Ureter (tissue), 1 donor: ENCODE measurements at places on chromosomes 2 and 18.

GRCh38 chr2:65075176-65075575, 19.0 kb downstream of the CEP68 start:
- DNase-seq: no peak

GRCh38 chr2:47708801-47709499, 74.0 kb upstream of the MSH6 start:
- DNase-seq: no peak

DNA sequence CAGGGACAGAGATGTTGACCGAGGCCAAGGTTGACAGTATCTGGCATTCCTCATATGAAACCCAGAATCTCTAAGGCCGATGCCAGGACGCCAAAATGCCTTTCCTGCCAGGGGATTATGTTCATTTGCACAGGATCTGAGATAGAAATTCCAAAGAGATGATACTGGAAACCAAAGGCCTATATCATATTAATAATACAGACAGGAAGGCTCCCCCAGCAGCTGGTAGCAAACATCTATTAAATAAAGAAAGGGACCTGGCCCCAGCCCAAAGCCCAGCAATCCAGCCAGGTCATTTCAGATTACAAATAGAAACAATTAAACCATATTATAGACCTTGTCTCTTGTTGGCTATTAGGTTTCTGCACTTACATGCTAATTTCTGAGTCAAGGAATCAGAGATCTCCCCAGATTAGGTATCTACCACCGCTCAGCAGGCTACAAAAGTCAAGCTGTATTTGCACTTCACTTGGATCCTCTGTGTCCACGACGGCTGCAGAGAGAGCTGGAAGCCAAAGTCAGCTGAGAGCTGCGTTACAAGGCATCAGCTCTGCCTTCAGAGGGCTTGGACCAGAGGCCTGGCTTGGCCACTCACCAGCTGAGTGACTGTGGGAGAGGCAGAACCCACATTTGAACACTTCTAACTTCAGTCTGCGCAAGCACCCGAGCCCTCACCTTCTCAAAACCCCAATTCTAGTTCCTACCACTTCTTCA, 269.3 kb upstream of the SIX2 start:
- DNase-seq: no peak

DNA sequence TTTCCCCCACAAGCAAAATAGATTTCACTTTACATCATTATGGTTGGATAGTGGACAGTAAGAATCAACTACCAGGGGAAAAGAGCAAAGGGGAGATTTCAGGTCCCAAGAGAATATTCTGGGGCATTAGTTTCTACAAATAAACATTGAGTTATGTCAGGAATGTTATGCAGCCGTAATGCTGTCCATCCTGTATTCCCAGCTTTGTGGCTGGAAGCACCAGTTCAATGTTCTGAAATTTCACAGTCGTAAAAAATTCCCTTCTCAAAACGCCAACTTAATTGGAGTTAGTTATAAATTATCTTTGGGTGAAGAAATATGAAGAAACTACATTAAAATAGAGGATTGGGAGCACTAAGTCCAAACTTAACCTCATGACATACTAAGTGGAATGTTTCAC, 141.5 kb upstream of the FIGN start:
- no peak for DNase-seq

GRCh38 chr18:74784752-74785151, 187.1 kb downstream of the ZNF407 start:
- DNase-seq: no peak

GRCh38 chr2:72916743-72917137, 579 bp upstream of the EMX1 start:
- no peak for DNase-seq

DNA sequence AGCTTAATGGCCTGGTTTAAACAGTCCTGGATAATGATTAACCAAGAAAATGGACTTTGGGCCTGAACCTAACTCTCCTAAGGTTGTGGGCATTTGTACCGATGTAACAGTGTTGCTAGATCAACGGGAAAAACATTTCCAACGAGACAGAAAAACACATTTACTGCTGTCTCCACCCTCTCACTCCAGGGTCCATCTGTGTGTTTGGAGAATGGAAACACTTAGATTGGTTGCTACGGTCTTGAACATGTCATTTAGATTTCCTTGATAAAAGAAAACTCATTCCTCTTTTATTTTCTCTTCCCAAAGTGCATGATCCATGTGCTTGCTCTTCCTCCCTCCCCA, 88.0 kb downstream of the SOCS6 start:
- DNase-seq: no peak

GRCh38 chr18:10410472-10411308, 43.7 kb upstream of the APCDD1 start:
- no peak for DNase-seq

DNA sequence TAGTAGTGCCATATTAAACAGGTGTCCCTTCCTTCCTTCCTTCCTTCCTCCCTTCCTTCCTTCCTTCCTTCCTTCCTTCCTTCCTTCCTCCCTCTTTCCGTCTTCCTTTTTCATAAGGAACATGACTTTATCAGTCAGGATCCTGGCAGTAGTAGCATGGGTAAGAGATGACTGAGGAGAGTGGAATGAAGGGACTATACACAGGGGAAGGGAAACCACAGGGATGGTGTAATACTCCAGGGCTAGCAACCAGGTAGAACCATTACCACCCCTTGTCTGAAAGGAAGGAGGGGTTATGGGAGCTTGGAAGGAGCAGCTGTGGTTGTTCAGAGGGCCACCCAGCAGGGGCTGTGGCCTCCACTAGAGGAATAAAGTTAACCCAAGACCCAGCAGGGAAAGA, 23.2 kb upstream of the KDM3A start:
- no peak for DNase-seq

DNA sequence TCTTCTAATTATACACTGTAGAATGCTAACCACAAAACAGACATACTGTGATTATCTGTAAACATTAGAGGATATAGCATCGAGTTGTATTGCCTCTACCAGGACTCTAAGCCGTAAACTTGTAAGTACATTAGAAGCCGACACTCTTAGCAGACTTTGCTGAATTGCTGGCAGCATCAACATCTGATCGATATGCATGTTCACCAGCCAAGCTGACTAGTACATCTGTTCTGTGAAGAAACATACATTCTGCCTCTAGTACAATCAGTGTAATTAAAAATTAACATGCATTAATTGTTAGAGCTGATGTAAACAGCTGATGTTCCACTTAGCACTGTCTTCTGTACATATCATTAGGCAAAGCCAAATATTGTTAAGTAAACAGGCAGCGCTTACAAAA, 502.2 kb downstream of the NR4A2 start:
- DNase-seq: no peak
